ENCODE measurements at places on chromosomes 3 and 15. TPM values are rescaled to one million over a fixed set of nuclear protein-coding genes. Genes with fewer than 3 reads are reported as not detected.

DNA sequence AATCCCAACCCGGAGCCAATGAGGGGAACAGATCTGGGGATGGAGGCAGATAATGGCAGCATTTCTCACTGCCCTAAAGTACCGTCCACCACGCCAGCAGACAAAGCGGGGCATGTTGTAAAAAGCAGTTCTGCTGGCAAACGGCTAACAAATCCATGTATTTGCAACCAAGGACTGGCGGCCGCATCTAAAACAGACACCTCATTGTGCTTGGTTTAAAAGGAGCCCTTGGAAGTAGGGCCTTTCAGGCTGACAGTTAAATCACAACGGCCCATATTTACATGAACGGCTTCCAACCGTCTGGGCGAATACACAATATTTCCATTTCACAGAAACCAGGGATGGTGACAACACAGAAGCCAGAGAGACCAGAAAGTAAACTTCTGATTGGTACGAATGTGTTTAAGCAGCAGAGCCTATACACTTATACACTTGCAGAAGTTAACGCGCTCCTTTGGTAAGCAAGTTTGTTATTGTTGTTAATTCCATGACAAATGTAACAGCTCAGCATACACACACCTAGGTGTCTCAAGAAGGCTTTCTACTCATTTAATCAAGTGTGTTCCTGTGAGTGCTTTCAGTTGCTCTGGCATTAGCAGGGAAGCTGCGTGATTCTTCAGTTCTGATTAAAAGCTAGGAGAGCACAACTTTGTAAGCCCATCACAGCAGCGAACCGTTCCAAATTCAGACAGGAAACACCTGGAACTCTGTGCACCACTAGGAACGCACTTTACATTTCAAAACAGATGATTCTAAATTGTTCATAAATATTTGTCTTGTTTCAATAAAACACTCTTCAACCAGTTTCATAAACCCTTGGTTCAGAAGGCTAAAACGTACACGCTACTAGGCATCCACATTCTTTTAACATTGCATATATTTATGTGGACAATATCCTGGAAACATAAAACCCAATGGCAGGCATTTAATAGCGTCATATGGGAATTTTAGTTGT, 112.9 kb downstream of the PDZRN3 start:
- no peaks in the 10 kb centered on the region for H3K27me3 ChIP-seq
- H3K36me3 ChIP-seq: no peaks in the 10 kb centered on the region
- H3K4me1 ChIP-seq: peaks cover 6% of the 10 kb centered on the region
- H3K4me3 ChIP-seq: no peak overlapping the region
- DNase-seq: no peak
- H3K27ac ChIP-seq: no peak overlapping the region

GOLGA6A gene
- 3.3 TPM for total RNA-seq

KLHL6 gene
- not detected for total RNA-seq

GRCh38 chr3:17974206-17974841, 231.9 kb upstream of the TBC1D5 start:
- H3K27ac ChIP-seq: no peak overlapping the region
- peaks cover 2% of the 10 kb centered on the region for H3K4me1 ChIP-seq
- no peaks in the 10 kb centered on the region for H3K27me3 ChIP-seq
- no peak for DNase-seq
- no peaks in the 10 kb centered on the region for H3K36me3 ChIP-seq

- peaks cover 13% of the 10 kb centered on the region for H3K36me3 ChIP-seq
- H3K4me1 ChIP-seq: no peaks in the 10 kb centered on the region
- DNase-seq: no peak
- H3K4me3 ChIP-seq: no peak overlapping the region
- H3K27ac ChIP-seq: no peak overlapping the region
Observed at GRCh38 chr3:30686176-30686575, 79.8 kb downstream of the TGFBR2 start.

DNA sequence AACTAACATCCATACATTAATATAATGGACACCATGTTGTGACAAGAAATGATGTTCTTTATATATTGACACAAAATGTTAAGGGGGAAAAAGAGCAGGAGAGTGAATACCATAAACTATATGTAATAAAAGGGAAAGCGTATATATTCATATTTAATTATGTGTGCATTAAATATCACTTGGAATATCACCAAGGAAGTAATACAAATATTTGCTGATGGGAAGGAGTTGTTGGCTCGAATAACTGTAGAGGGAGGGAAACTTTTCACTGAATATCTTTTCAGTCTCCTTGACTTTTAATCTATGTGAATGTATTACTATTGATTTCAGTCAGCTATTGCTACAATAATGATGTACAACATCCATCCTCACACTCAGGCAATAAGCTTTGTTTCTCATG, 167.0 kb upstream of the DPH6 start:
- no peaks in the 10 kb centered on the region for H3K36me3 ChIP-seq
- H3K4me1 ChIP-seq: no peaks in the 10 kb centered on the region
- no peak for DNase-seq
- H3K4me3 ChIP-seq: no peak overlapping the region
- no peaks in the 10 kb centered on the region for H3K27me3 ChIP-seq

GRCh38 chr3:47419083-47420043, 38.5 kb downstream of the PTPN23 start:
- H3K36me3 ChIP-seq: peaks cover 38% of the 10 kb centered on the region
- no peaks in the 10 kb centered on the region for H3K27me3 ChIP-seq
- DNase-seq: no peak
- H3K27ac ChIP-seq: no peak overlapping the region
- H3K4me3 ChIP-seq: no peak overlapping the region

DNA sequence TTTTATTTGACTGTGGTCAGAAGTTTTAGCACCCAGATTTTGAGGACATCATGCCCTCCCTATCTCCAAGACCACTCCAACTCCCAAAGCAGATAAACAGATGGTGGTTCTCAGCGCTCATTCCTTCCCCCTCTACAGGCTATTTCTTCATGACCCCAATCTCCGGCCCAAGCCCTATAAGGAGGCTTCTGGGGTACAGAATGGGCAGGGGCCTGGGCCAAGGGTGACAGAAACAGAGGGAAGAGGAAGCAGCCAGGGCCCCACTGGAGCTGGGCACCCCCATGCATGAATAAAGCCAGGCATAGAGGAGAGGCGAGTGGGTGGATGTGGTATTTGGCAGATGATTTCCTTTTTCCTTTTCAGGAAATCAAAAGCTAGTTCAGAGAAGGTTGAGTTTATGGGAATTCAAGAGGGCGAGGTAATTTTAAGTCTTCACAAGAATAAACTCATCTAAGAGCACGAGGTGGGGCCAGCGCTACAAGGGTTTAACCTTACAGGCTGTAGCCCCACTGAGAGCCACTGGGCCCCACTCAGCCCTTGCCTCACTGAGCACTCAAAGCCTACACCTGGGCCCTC, 104.8 kb upstream of the HERC1 start:
- DNase-seq: peak; percentile 27
- H3K4me1 ChIP-seq: no peaks in the 10 kb centered on the region
- H3K27ac ChIP-seq: no peak overlapping the region
- H3K27me3 ChIP-seq: no peaks in the 10 kb centered on the region
- no peaks in the 10 kb centered on the region for H3K36me3 ChIP-seq
- H3K4me3 ChIP-seq: no peak overlapping the region

MEX3B gene
- total RNA-seq: 15.9 TPM
